ENCODE measurements at places on chromosomes 6 and 20.
A peak's percentile ranks its signal among the peaks of the same experiment; 100 is the strongest.

- H3K4me3 ChIP-seq = no peak overlapping the region
- no peaks in the 10 kb centered on the region for H3K4me1 ChIP-seq
- peaks cover 32% of the 10 kb centered on the region for H3K27me3 ChIP-seq
- H3K27ac ChIP-seq = no peak overlapping the region
- H3K36me3 ChIP-seq = no peaks in the 10 kb centered on the region
Measured at GRCh38 chr20:63394069-63394919, 33.1 kb upstream of the CHRNA4 start.

DNA sequence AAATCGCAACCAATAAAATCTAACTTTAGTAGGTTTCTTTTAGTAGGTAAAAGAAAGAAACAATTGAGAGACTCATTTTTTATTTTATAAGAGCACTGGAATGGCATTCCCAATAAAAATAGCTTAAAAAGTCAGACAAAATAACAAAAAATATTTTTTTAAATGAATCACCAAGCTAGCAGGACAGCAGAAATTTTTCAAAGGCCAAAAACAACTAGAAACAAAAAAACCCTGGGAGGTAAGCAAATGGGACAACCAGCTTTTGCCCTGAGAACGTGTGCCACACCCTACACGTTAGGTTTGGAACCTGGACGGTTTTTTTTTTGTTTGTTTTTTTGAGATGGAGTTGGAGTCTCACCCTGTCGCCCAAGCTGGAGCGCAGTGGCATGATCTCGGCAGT is 19.6 kb downstream of the GPLD1 start:
- no peaks in the 10 kb centered on the region for H3K27me3 ChIP-seq
- H3K4me3 ChIP-seq = no peak overlapping the region
- no peaks in the 10 kb centered on the region for H3K36me3 ChIP-seq
- DNase-seq = no peak

DNA sequence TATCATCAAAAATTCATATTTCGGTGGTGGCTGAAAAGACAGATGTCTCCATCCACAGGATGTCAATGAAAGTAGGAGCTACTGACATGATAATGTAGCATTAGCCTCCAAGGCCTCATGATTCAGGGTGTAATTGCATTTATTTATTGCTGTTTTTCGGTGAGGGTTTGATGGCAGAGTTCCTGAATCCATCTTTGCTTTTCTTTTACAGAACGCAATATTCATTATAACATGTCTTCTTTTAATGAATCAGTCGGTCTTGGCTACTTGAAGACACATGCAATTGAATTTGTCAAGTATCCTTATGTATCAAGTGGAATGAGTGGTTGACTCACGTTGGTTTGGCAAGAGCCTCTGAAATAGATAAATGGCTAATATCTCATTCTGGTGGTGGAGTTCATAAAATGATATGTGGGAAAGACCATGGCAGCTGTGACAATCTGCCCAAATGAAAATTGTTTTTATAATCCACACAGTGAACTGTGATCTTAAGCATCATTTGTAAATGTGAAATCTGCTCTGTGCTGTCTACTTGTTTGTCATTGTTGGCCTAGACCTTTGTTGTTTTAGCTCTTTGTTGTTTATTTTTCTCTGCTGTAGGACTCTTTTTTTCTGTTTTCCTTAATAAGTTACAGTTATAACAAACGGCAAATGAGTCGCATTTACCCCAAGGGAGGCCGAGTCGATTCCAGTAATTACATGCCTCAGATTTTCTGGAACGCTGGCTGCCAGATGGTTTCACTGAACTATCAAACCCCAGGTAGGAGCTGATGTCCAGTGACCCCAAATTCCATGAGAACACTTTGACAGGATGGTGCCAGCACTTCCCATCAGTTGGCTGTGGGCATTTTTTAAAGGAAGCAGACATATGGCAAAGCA is 105.7 kb upstream of the LAMP5 start:
- H3K4me1 ChIP-seq = peaks cover 5% of the 10 kb centered on the region
- peak overlapping the region; percentile 63 for H3K27ac ChIP-seq
- no peaks in the 10 kb centered on the region for H3K36me3 ChIP-seq
- H3K27me3 ChIP-seq = no peaks in the 10 kb centered on the region
- no peak overlapping the region for H3K4me3 ChIP-seq

DNA sequence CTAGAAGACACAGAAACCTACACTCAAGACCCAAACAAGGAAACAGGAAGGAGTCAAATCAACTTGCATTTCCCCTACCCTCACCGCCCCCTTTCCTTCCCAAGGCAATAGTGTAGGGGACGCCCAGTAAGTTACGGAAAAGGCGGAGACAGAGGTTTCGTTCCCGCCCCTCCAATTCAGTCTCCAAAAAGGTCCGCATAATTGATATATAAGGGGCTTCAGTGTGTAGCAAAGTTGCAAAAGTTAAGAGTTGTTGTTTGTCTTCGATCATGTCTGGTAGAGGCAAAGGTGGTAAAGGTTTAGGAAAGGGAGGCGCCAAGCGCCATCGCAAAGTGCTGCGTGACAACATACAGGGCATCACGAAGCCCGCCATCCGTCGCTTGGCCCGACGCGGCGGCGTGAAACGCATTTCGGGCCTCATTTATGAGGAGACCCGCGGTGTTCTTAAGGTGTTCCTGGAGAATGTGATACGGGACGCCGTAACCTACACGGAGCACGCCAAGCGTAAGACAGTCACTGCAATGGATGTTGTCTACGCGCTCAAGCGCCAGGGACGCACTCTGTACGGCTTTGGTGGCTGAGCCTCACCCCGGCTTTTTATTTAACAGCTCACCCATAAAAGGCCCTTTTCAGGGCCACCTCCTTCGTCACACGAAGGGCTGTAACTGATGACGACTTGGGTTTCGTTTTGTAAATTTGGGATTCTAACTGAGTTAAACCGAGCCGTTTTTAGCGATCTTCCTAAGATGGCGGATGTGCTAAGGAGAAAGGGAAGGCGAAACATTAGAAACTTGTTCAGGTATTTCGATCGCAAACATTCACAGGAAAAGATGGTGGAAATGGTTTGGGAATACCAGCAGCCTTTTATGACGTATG is 124.6 kb upstream of the BTN3A2 start:
- peak; percentile 82 for DNase-seq
- peak overlapping the region; percentile 82 for H3K27ac ChIP-seq
- peak overlapping the region; percentile 61 for H3K4me3 ChIP-seq
- H3K4me1 ChIP-seq = no peaks in the 10 kb centered on the region
- H3K27me3 ChIP-seq = no peaks in the 10 kb centered on the region

GRCh38 chr6:36141091-36141490 is 10.8 kb downstream of the MAPK13 start:
- no peak overlapping the region for H3K4me3 ChIP-seq
- peaks cover 26% of the 10 kb centered on the region for H3K36me3 ChIP-seq
- no peak for DNase-seq

- no peaks in the 10 kb centered on the region for H3K27me3 ChIP-seq
- no peaks in the 10 kb centered on the region for H3K36me3 ChIP-seq
- no peak overlapping the region for H3K4me3 ChIP-seq
Measured at GRCh38 chr6:42714098-42714761, 8.2 kb downstream of the PRPH2 start.

DNA sequence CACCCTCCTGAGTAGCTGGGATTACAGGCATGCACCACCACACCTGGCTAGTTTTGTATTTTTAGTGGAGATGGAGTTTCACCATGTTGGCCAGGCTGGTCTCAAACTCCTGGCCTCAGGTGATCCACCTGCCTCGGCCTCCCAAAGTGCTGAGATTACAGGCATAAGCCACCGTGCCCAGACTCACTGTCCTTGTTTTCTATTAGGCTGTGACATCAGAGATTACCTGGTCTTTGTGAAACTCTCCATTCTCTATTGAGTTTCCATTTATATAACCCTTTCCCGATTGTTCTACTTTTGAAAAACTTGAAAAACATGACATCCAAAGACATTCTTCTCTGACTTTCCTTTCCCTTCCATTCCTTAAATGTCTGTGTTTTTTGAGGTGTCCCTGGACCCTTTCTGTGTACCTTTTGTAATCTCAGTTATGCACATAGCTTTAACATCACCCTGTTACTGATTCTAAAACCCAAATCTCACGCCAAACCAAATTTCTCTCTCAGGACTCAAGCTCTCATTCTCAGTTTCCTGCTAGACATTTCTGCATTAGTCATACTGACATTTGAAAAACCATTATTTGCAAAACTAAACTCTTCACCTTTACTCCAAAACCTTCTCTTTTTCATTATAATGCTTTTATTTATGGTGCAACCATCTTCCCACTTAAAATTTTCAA is 137.0 kb downstream of the KHDC1L start:
- H3K27ac ChIP-seq = no peak overlapping the region
- DNase-seq = no peak
- no peaks in the 10 kb centered on the region for H3K36me3 ChIP-seq
- H3K27me3 ChIP-seq = no peaks in the 10 kb centered on the region
- H3K4me3 ChIP-seq = no peak overlapping the region
- no peaks in the 10 kb centered on the region for H3K4me1 ChIP-seq

DNA sequence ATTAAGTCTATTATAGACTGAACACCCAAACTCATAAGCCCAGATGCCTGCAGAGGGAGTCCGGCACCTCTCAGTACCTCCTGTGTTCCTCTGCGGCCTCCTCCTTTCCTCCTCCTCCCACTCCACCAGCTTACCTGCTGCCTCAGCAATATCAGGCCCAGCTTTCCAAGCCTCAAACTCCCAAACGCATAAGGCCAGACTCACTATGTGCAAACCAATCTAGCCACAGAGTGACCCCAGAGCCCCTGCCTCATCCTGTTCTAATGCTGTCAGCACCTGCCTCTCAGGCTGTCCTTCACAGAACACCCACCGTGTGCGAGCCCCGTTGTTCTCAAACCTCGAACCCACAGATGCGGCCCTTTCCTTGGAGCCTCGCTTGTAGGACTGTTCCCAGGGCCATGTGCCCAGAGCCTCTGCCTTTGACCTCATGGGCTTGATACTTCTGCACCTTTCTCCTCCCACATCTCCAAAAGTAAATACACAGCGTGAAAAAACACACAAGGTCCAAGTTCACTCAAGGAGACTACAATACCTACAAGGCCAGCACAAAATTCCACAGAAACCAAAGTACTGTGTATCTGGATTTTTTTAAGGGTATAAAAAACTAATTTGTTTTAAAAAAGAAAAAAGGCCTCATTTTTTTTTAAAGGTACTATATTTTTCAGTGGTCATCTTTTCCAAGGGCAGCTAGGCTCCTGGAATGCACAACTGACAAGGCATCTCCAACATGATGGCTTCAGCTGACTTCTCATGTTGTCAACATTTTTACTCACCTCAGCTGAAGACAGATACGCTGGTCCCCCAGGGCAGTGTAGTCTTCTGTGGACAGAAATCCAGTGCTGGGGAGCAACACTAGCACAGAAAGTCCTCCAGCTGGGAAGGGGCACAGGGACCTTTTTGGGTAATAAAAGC is 52.3 kb downstream of the ABHD12 start:
- H3K27ac ChIP-seq = no peak overlapping the region
- peaks cover 21% of the 10 kb centered on the region for H3K4me1 ChIP-seq
- peaks cover 4% of the 10 kb centered on the region for H3K36me3 ChIP-seq
- no peak for DNase-seq

- H3K27ac ChIP-seq = peak overlapping the region; percentile 31
- H3K27me3 ChIP-seq = no peaks in the 10 kb centered on the region
- peaks cover 6% of the 10 kb centered on the region for H3K4me1 ChIP-seq
- DNase-seq = no peak
- H3K36me3 ChIP-seq = no peaks in the 10 kb centered on the region
Measured at GRCh38 chr20:833121-833449, 430 bp upstream of the FAM110A start.

- DNase-seq = no peak
- H3K36me3 ChIP-seq = no peaks in the 10 kb centered on the region
- H3K4me1 ChIP-seq = no peaks in the 10 kb centered on the region
- no peak overlapping the region for H3K27ac ChIP-seq
Measured at GRCh38 chr20:33481431-33481941, 8.4 kb upstream of the CBFA2T2 start.

DNA sequence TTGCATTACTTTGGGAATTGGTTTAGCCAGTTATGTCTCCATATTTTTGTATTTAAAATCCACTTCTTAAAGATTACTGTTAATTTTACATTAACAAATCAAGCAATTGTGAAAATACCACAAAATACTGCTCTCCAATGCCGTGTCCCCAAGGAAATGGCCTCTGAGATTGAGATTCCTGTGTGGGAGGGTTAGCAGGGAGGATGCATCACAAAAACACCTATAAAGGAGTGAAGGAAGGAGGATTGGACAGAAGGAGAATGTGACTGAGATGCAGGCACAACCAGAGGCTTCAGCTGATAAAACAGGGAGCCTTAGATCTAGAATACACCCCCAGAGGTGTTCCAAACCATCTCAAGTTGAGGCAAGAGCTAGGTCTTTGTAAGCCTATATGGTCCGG is 34.2 kb upstream of the NKAIN2 start:
- no peaks in the 10 kb centered on the region for H3K36me3 ChIP-seq
- no peak overlapping the region for H3K4me3 ChIP-seq
- no peak overlapping the region for H3K27ac ChIP-seq
- H3K27me3 ChIP-seq = no peaks in the 10 kb centered on the region

DNA sequence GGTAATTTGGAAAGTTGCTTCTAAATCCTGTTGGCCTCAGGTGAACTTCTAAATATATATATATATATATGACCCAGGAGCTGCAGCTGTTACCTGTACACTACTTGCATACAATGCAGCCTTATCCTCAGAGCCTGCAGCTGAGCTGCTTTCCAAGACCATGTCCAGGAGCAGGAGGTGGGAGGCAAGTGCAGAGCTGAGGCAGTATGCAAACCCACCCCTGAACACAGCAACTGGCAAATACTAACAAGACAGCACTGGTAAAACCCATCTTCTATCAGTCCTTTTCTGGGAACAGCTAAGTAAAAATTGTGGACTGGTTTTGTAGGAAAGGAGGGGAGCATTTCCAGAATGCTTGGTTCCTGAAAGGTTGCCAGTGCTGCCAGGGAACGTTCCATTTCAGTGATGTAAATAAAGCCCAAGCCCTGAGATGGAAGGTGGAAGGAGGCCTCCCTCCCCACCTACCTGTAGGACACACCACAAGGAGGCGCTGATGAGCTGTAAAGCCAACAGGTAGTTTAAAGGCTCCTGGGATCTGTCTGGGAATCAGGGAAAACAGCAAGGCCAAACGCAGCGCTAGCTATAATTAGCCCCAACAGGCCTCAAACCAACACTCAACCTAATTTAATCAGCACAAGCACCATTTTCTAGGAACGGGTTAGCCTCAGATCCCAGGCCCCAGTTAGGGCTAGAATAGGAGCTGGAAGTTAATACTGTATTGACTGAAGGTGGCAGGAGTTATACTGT is 93.8 kb upstream of the MAP7 start:
- no peak overlapping the region for H3K27ac ChIP-seq
- no peak overlapping the region for H3K4me3 ChIP-seq
- peak; percentile 81 for DNase-seq

DNA sequence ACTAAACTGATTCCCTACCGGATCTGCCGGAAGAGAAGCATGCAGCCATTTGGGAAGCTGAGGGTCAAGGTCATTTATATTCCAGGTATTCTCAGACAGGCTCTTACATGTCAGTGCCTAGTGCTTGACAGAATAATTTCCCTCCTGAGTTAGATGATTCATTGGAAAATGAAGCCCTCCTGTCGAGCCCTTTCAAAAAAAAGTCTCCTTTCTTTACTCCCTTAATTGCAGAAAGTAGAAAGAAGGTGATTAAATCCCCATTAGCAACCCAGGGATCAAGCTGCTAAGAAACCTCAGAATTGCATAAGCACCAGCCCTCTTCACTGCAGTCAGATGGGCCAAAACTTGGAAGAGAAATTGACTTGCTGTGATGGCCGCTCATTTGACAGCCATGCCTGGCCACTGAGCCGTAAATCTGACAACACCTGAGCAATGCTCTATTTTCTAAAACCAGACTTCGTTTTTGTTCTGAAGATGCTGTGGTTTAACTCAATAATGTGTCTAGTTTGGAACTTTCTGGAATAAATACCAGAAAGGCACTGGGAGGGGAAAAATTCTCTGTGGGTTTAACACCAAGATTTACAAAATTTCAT is 61.0 kb upstream of the ARMH2 start:
- no peak overlapping the region for H3K27ac ChIP-seq
- no peak overlapping the region for H3K4me3 ChIP-seq
- peaks cover 3% of the 10 kb centered on the region for H3K4me1 ChIP-seq
- peaks cover 54% of the 10 kb centered on the region for H3K36me3 ChIP-seq
- DNase-seq = no peak
